RWPE2 (cell line): ENCODE measurements at places on chromosomes 4 and X.

DNA sequence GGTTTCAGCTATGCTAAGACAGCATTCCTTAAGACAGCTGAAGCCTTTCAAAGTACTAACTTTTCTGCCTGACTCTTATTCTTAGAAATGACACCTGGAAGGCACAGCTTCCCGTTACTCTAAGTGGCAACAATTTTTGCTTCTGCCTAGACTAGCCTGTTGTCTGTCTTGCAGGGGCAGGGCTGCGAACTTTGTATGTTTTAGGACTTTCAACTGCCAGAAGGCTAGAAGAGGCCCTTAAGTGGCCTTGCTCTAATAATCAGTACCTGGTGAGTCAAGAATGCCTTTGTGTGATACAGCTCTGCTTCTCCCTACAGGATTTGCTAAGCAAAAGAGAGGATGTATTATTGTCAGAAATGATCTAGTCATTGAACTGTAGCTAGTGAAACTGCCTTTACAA is 30.0 kb upstream of the TFDP3 start:
- no peak for DNase-seq

DNA sequence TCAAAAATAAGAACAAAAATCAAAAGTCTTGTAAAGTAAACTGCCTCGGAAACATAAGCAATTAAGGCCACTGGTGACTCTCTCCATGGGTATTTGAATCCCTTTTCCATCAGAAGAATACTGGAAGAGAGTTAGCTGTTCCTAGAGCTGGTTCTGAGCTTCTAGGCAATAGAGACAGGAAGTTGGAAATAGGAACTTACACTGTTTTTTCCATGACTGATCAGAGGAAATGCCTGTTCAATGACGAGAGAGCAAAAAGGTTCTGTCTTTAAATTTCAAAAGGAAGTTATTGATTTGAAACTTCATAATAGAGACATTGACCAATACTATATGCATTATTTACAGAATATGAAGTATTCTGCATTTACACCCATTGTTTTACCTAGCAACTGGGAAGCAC is 503.5 kb upstream of the ARX start:
- DNase-seq = no peak

- no peak for DNase-seq
Measured at GRCh38 chr4:75018811-75019479, 86.0 kb downstream of the PARM1 start.

- no peak for DNase-seq
Measured at GRCh38 chr4:98493296-98493695, 165.1 kb downstream of the TSPAN5 start.
